ENCODE measurements at places on chromosomes 1 and 21. TPM values are rescaled to one million over a fixed set of nuclear protein-coding genes. Genes with fewer than 3 reads are reported as not detected.

- no peak for DNase-seq
These were observed 39.7 kb downstream of the UBE2U start for GRCh38 chr1:64242895-64243756.

GRCh38 chr1:210143465-210144062, 89.0 kb upstream of the SERTAD4 start:
- DNase-seq = peak; percentile 38

- DNase-seq = no peak
These were observed 1.4 kb downstream of the FAM131C start for GRCh38 chr1:16072095-16072494.

GRCh38 chr1:87155170-87155569, 173.5 kb upstream of the LMO4 start:
- no peak for DNase-seq

DNA sequence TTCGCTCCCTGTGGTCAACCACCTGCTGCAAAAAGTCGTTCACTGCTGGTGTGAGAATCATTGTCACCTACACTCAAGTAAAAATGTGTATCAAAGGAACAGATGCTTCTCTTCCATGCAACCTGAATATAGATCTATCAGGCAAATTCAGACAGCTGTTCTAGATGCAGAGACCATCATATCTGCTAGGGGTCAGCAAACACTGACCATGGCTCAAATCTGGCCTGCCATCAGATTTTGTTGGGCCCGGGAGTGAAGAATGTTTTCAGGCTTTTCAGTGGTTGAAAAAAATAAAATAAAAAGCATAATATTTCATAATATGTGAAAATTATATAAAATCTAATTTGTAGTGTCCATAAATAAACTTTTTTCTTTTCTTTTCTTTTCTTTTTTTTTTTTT, 199.6 kb downstream of the RGS7 start:
- no peak for DNase-seq

GRCh38 chr1:14136152-14136763, 436.3 kb downstream of the PRDM2 start:
- no peak for DNase-seq

- no peak for DNase-seq
These were observed 865 bp downstream of the ADPRS start for GRCh38 chr1:36089393-36090121.

DNA sequence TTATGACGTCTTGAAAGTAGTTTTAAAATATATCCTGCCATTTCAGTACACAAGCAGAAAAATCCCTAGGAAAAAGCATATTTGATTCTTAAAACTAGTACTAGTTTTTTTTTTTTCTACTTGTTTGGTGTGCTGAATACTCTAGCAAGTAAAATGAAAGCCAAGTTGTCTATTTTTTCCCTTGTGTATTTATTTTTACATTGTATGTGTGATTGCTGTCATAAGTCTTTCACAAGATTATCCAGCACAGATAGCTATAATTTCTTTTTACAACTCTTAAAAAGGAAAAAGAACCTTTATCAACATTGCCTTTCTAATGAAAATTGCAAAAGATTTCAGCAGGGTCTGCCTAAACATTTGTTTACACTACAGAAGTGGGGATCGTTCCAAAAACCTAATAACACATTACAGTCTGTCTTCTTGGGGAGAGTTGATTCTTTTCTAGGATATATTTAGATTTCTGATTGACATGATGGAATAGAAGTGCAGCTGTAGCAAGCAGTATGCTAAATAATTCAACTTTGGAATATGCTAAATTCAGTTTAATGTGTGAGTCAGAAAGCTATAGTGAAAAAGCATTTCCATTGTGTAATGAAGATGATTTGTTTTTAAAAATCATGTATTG, 2.5 kb downstream of the DR1 start:
- no peak for DNase-seq

DNA sequence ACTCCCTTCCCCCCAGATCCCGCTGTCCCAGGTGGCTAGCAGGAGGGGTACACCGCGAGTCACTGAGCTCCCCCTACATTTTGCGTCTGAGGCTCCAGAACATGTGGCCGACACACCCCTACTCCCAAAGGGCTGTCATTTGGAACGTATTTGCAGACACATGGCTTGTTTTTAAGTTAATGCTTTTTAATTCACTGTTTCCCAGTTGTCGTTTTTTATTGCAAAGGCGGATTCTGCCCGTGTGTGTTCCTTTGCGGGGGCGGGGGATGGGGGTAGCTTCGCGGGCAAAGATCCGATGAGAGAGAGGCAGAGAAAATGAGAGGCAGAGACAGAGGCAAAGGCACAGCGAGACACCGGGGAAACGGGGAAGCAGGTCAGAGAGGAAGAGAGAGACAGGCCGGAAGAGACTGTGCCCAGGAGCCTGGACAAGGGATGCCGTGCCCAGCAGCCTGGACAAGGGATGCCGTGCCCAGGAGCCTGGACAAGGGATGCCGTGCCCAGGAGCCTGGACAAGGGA, 270.2 kb downstream of the FOXD2 start:
- DNase-seq = no peak

GRCh38 chr1:235078480-235079381, 49.9 kb downstream of the TOMM20 start:
- DNase-seq = no peak

- no peak for DNase-seq
These were observed 5.9 kb downstream of the ADPRS start for GRCh38 chr1:36094621-36095061.

Gene AMY2B
- polyA plus RNA-seq = 23.3 TPM

Gene HCRTR1
- not detected for polyA plus RNA-seq

Gene RASSF5
- 6.1 TPM for polyA plus RNA-seq

Gene OR2T11
- not detected for polyA plus RNA-seq

Gene SORT1
- polyA plus RNA-seq = 53.3 TPM

Gene PRMT6
- polyA plus RNA-seq = 44.6 TPM

Gene LAMTOR5
- 288 TPM for polyA plus RNA-seq

Gene TNFRSF4
- 3.0 TPM for polyA plus RNA-seq

Measured in renal cortex interstitium (tissue), 15 donors.